Vagina (tissue), 2 donors: ENCODE measurements at places on chromosomes 1 and 21.

DNA sequence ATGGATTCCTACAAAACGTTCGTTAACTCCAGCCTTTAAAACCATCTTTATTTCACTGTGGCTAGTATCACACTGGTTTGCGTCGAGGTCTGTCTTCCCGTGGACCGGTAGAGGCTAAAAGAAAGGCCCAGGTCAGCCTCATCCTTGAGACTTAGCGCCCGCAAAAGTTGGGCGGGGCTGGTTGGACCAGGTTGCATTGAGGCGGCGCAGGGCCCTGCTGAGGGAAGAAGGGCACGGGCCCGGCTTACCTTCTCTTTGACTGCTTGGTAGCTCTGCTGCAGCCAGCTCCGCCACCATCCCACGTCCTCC lies 455 bp downstream of the BSDC1 start:
- DNase-seq: no peak

GRCh38 chr1:195450794-195451193 lies 1157.4 kb downstream of the KCNT2 start:
- DNase-seq: no peak

- no peak for DNase-seq
These were observed 7.9 kb downstream of the RXRG start for GRCh38 chr1:165436994-165437393.

GRCh38 chr1:201013031-201013485 lies 10.5 kb downstream of the KIF21B start:
- DNase-seq: no peak

DNA sequence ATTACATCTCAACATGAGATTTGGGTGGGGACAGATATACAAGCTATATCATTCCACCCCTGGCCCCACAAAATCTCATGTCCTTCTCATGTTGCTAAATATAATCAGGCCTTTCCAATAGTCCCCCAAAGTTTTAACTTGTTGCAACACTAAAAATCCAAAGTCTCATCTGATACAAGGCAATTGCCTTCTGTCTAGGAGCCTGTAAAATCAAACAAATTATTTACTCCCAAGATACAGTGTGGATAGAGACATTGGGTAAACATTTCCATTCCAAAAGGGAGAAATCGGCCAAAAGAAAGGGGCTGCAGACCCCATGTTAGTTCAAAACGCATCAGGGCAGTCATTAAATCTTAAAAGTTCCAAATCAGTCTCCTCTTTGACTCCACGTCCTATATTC lies 47.0 kb downstream of the SYT14 start:
- no peak for DNase-seq

DNA sequence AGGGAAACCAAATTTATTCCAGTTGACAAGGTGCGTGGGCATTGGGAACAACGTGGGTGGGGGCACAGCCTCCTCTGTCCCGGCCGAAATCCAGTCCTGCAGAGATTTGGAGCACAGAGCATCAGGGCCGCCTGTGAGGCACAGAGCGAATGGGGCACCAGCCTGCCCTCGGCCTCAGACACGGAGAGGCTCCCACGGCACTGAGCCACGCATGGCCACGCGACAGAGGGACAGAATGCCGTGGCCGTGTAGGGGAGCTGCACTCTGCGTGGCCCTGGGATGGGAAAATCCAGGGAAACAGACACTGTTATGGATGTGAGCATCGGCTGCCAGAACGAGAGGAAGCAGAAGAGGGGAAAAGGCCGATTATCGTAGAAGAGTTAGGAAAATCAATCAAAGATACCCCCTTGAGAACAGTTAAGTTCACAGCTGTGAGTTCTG lies 13.5 kb upstream of the C1orf159 start:
- DNase-seq: no peak

DNA sequence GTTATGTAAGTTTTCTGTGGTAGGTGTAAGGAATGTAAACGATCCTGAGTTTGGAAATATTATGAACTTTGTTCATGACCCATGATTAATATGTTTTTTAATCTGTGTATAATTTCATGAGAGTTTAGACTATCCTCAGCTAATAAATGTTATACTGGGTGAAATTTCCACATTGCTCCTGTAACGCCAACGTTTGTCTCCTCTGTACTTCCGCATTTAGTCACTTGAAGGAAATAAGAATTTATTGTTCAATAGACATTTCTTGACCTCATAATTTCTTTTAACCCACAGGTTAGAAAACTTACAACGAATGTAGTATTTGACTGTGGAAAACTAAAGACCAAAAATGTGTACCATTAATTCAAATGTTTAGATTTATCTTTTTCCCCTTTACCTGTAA lies 876 bp downstream of the KCNJ15 start:
- no peak for DNase-seq

DNA sequence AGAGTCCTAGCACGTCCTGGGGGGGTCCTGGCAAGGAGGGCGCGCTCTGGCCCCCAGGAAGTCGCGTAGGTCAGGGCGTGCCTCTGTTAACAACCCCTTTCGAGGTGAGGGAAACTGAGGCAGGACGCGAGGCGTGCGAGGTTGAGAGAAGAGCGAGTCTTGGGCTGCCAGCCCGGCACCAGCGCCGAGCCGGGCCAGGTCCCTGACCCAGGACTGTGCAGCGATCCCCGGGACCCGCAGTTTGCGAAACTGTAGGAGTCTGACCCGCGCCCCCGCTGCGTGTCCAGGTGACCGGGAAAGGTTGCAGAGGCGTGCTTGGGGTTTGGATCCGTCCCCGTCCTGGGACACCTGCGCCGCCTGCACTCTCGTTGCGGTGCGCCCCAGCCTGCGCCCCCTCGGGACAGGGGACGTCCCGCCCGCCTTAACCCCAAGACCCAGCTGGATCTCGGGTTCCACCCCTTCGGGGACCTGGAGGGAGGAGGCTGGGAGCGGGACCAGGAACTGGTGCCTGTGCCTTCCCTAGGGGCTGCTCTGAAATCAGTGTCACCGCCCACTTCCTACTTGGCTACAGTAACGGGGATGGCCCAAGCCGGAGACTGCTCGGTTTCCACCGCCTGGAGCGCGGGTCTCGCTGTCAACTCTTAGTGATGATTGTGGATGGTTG lies 493 bp downstream of the DISC1 start:
- no peak for DNase-seq

DNA sequence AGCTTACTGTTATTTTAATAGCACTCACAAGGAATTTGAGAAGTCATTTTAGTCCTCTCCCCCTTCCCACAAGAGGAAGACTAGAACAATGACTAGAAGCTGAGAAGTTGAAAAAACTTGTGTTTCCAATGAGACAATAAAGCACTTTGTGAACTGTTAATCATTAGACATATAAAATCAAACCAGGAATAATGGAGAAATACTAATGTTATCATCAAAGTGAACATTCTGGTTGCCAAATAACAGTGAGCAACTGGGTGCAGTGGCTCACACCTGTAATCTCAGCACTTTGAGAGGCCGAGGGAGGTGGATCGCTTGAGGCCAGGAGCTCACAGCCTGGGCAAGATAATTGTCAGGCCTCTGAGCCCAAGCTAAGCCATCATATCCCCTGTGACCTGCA lies 54.0 kb upstream of the RASAL2 start:
- no peak for DNase-seq

- DNase-seq: no peak
These were observed 188.9 kb downstream of the SIPA1L2 start for GRCh38 chr1:232441036-232441411.
